CD8-positive, alpha-beta T cell (primary cell): ENCODE measurements at places on chromosomes 2 and 18. TPM values are rescaled to one million over a fixed set of nuclear protein-coding genes. Genes with fewer than 3 reads are reported as not detected.

The CHST10 gene
- 6.0 TPM for total RNA-seq

The ZCCHC2 gene
- 90.9 TPM for total RNA-seq

The UGT1A8 gene
- not detected for total RNA-seq

The TLX2 gene
- not detected for total RNA-seq

The AQP12B gene
- not detected for total RNA-seq

The SCN9A gene
- not detected for total RNA-seq

The PASK gene
- 329 TPM for total RNA-seq

The IL37 gene
- not detected for total RNA-seq
